ENCODE measurements at places on chromosomes 2 and 18.

DNA sequence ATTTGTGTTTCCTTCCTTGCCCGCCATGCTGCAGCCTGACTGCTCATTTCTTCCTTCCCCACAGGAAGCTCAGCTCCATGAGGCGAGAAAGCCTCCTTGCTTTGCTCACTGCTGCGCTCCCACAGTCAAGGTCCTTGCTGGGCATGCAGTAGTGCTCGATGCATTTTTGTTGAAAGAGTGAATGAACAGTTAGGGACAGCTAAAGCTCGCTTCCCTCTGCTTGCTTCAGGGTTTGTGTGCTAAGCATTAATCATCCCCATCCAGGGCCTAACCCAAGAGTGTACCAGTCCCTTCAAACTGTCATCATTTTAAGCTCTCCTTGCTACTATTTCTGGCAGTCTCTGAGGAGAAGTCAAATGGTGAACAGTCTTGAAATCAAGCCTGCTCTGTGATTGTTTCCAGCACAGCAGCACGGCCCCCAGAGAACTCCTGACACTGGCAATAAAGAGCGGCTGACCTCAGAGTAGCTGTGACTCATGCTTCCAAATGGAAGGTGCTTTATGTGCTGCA lies 171.7 kb upstream of the SOX11 start:
- no peak for DNase-seq

DNA sequence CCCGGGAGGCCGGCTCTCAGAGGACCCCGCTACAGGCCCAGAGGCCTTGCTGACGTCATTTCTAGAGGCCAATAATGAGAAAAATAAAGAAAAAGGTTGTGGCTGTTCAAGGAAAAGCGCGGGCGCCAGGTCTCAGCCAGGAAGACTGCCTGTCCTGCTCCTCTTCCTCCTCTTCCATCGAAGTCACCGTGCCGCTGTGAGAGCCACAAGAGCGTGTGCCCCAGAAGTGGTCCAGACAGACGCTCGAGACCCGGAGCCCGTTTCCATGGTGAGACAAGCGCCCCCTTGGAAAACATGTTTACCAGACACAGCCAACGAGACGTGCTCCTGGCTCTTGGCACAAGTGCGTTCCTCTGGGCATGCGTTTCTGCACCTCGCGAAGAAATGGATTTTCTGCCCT lies 210.5 kb downstream of the HDAC4 start:
- DNase-seq, result no peak

DNA sequence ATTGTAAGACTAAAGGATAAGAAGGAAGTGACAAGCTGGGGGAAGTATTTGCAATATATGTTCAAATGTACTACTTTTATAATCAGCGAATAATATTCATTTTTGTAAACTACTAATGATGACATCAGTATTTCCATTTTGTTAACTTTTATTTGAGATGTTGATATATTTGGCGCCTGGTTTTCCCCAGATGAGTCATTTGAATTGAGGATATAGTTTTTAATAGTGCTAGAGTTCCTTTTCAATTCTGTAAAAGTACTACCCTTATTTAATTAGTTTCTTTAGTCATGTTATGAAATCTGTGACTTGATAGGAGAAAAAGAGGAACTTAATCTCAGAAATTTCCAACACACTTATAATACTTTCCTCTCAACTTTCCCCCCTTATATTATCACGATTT lies 495.3 kb downstream of the IRS1 start:
- no peak for DNase-seq

GRCh38 chr2:9629222-9630116 lies 1.3 kb downstream of the YWHAQ start:
- DNase-seq, result no peak

DNA sequence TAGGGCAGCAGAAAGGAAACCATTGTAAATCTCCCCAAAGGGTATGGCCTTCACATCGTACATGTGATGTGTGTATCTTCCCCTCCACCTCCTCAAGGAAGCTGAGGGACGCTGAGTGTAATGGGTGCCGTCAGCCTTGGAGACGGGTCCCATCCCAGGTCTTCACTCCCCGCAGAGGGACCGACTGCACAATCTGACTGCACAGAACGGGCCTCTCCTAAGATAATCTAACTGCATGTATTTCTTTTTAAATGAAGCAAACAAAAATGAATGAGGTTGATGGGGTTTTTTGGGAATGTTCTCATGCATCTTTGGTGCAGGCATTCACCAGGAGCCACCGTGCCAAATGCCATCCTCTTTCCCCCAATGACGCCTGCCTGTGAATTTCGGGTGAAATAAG lies 94.1 kb upstream of the PXDN start:
- no peak for DNase-seq

DNA sequence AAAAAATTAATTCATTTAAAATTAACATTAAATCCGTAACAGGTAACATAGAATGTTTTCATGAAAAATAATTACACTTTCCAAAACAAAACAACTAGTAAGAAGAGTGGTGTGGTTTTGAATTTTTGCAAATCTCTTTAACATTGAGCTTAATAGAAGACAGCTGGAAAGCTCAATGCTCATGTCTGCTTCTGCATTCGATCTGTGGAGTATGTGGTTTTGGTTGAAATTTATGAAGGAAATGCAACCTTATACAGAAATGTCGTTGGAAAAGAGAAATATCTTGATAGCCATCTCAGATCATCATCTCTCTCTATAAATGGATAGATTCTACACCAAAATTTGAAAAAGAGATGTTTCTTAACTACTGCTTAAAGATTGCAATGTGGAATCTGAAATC lies 17.3 kb upstream of the FHL2 start:
- DNase-seq, result no peak

DNA sequence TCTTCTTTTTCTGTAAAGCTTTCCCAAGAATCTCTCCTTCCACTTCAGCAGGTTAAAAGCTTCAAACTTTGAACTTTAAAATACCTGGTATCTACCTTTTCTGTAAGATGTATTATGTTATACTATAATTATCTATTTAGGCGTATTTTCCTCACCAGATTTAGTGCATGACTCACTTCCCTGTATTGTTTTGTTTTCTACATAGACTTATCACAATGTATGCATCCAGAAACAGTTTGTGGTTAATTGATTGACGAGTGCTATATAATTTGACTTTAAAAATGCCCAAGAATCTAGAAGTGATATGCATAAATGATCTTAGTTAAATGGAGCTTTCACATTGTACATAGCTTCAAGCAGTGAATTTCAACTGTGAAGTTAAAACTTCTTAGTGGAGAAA lies 473.9 kb upstream of the CDH2 start:
- DNase-seq, result no peak

- DNase-seq, result peak; percentile 87
These were observed at the start of gene ARHGEF4 for GRCh38 chr2:130836501-130837174. TSS of gene ARHGEF4 (plus strand) at chr2:130836914. CDS start at chr2:130836954, 40 bp downstream.

DNA sequence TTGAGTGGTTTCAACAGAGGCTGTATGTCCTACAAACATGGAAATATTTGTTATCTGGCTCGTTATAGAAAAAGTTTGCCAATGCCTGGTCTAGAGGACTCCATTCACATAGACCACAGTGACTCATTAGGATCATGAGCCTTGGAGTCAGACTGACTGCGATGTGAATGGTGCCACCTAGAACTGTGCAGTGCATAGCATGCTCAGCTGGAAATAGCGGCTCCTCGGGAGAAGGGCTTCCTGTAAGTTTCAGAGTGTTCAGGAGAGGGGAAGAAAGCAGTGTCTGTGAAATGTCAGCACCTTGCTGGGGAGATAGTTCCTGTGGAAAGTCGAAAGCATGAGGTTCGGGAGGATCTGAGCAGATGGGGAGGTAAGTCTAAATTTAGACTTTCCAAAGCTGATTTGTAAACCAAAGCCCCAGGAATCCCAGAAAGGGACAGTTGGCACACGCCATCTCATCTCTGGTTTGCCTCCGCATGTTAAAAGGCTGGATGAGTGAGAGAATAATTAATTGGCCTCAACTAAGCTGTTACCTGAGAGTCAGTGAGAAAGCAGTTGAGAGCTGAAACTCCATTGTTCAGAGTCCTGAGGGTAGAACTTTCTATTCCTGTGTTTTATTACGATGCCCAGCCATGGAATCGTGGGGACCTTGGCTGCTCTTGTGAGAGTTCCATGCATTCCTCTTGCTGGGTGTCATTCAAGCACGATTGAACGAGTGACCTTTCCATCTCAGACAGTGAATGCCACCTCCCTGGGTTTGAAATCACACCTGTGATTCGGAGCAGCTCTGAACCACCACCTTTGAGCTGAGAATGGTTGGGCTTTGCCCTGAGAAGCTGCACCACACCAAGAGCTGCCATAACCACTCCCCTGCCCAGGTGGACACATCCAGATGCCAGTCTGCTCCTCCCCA lies 99.5 kb downstream of the MAPK4 start:
- no peak for DNase-seq

- no peak for DNase-seq
These were observed 353.9 kb upstream of the GYPC start for GRCh38 chr2:126302043-126302442.

DNA sequence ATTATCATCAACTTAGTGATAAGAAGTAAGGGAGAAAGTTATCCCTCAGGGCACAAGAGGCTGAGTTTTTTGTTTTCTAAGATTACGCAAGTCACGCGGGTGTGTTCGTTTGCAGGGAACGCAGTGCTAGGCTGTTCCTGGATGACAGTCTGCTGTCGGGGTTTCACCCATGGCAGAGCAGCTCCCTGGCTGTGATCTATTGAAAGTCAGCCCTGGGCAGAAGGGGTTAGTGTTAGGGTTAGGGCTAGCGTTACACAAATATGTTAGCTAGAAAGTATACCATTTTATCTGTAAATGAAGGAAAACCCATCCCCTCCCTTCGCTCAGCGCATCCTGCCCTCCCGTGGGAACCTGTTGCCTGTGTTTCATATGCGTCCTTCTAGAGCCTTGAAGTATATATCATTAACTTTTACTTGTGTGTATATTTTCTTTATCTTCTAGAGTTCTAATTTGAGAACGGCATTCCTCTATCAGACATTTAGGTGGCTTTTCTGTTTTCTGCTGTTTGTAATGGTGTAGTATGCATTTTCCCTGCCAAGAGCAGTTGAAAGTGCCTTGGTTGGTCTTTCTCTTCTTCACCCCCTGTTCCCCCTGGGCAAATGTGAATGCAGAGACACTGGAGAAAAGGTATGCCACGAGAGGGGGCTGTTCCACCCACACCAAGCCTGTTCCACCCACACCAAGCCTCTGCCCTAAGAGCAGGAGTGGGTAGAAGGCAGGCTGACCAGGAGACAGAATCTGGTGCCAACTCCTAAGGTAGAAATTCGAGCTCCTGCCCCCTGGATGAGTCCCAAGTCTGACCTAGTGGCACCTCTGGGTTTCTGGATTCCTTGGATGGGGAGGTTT lies 47.0 kb downstream of the ARMC9 start:
- DNase-seq, result peak; percentile 42

DNA sequence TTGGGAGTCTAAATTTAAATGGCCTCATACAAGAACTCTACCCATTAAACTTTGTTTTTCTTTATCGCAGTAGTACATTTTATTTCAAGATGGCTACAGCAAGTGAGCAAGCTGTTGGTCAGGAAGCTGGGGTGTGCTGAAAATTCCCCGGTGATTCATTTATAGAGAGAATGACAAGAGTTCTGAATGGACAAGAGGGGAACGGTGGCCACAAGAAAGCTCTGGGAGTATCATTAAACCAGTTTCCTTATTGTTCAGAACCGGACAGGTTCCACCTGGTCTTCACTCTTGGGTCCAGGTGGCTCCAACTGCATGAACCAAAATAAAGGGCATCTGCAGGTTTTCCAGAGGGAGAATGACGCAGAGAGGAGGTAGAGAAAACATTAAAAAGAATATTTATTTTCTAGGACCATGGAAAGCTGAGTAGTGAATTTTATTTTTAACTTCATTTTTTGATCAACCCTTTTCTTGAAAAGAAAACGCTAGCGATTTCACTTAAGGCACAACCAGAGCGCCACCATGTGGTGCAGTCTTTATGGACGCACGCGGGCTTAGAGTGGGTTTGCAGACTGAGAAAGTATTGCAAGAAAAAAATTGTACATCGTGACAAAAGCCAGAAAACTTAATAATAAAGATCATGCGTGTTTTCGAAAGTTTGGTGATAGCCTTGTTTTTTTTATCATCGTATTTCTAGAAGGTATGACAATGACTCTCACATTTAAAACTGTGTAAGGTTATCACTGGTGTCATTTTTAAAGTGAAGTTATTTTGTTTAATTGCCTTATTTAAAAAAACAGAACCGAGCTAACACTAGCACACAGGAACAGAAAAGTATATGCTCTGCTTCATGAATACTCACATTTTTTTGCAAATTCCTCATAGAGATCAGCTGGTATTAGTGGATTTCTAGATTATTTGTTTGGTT lies 97.9 kb upstream of the NOL4 start:
- DNase-seq, result no peak

DNA sequence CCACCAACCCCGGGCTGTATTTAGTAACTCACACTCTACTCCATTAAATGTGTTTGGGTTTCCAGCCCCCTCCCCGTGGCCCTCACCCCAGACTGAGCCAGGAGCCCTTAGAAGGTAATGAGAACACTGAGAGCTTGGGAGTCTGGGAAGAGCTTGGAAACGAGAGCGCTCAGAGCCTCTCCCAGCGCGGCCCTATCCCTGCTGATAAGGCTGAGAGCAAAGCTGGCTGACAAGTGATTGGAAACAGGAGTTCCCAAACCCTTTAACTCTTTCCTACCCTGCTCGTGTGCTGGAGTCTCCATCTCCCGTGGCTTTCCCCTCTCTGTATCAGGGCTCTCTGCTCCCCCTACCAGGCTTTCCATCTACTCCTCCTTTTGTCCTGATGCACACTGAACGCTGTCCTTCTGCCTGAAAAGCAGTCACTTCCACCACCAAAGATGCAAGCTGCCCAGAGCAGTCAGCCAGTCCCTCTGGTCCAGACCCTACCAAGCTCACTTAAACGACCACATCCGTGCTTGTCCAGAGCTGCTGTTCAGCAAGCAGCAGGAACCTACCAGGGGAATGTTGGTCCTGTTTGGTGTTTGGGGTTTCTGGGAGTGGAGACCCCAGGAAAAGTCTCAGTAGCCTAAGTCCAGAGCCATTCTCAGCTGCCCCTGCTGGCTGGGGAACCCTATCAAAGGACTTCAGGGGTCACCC lies 100.0 kb upstream of the PKDCC start:
- DNase-seq, result no peak

DNA sequence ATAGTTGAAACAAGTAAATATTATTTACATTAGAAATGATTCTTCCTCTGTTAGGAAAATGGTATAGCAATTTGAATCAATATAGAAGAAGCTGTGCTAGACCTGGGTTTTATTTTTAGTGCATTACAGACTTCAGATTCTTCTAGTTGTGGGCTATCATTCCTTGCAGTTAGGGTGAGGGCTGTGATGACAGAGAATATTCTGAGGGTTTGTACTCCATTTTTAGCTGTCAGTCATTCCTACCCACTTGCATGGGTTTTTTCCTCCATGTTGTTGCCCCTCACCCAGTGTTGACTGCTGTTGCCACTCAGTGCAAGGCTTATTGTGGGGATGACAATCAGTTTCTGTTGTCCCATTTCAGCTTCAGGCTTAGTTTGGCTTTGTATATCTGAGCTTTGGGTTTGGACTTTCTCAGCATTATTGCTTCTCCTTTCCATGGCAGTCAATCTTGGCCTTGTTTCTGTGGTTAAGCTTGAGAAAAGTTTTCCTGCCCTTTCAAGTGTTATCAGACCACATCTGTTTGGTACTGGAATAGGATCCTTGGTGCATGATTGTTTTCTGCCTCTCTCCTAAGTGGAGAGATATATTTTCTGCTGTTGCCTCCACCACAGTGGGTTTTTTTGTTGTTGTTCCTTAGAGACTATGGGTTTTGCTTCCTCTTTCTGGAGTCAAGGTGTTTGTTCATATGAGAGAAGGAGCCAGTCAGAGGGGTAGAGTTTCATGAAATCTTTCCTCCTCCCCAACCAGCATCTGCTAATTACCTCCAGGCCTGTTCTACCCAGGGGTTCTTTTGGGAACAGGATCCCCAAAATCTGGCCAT lies 312.7 kb upstream of the CWC22 start:
- no peak for DNase-seq

- DNase-seq, result no peak
These were observed 22.1 kb upstream of the CRIM1 start for GRCh38 chr2:36333350-36334012.
